ENCODE measurements at places on chromosomes 16 and 17.

DNA sequence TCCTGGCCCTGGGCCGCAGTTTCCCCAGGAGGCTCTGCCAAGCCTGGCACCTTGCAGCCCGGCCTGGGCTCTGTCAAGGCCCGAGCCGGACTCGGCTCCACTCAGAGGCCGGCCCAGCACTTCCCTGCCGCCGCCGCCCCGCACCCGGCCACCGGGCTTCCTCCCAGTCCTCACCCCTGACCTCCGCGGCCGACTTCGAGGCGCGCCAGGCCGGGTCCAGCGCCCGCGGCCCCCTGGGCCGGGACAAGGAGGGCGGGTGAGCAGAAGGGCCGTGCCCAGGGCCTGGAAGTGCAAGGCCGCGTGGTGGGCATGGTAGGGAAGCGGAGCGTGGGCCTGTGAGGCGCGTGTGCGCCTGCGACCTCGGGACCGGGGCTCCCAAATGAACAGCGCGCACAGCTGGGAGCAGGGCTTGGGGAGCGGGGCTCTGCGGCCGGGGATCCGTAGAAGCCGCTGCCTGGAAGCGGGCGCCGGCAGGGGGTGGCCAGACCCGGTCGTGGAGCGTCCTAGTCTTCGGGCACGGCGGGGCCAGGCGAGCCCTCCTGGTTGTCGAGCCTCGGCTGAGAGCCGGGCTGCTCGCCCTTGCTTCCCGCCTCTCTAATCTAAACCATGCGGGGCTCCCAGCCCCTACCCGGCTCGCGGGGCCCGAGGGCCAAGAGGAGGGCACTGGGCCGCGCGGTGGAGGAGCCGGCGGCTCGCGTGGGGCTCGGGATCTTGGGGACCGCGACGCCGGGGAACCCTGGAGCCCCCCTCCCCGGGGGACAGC lies 503 bp upstream of the TBX4 start:
- DNase-seq = no peak

- peak; percentile 6 for DNase-seq
These were observed 2.9 kb upstream of the SCIMP start for GRCh38 chr17:5237541-5238016.

DNA sequence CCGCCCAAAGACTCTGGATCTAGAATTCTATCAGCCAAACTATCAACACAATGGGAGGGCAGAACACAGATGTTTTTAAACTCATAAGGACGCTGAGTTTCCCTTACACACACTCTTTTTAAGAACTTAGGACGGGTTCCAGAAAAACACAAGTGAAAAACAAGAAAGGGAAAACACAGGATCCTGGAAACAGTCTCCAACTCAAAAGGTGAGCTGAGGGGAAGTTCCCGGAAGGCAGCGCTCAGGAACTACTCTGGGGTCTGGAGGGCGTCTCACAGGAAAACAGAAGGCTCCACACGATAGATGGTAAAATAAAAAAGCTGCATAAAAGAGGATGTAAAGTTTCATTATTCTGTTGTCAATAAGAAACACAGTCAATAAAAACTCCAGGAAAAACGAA lies 80.2 kb upstream of the DOC2B start:
- DNase-seq = no peak

DNA sequence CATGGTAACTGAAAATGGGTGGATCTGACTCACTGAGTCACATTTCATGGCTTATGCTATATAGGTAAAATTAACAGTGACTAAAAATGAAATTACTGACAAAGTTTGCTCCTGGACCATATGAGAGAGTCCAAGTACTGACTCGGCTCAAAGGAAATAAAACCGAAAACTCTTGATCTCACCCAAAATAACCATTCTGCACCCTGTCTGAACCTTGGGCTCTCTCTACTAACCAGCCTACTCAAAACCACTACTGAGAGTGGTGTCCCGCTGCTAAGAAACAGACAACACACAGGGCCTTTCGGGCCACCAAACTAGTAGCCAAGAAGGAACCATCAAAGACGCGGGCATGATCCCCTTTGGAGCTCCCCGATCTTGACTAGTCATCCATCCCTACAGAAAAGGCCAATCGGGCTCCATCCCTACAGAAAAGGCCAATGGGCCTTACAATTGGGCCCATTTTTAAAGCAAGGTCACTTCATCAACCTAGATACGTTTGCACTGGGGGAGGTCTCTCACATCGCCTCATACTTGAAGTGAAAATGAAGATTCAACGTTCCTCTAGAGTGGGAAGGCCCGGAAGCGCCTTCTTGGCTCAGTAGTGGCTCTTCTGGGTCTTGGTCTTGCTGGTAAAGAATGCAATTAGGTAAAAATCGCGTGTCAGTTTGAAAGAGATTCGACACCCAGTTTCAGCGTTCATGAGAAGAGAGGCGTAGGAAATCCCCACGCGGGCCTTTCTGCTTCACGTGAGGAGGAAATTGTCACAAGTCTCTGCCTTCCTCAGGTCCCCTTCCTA lies 720 bp upstream of the ZPBP2 start:
- DNase-seq = no peak

GRCh38 chr17:61250335-61250890 lies 149.2 kb upstream of the TBX2 start:
- DNase-seq = peak; percentile 57

- DNase-seq = no peak
These were observed 401.4 kb downstream of the GRIN2A start for GRCh38 chr16:9780831-9781230.

DNA sequence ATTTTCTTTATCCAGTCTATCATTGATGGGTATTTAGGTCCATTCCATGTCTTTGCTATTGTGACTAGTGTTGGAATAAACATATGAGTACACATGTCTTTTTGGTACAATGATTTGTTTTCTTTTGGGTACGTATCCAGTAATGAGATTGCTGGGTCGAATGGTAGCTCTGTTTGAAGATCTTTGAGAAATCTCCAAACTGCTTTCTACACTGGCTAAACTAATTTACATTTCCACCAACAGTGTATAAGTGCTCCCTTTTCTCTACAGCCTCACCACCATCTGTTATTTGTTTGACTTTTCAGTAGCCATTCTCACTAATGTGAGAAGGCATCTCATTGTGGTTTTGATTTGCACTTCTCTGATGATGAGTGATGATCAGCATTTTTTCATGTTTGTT lies 103.7 kb downstream of the GOSR1 start:
- no peak for DNase-seq

GRCh38 chr16:85514598-85515318 lies 98.4 kb upstream of the GSE1 start:
- DNase-seq = peak; percentile 46

GRCh38 chr16:8070506-8070905 lies 519.8 kb downstream of the TMEM114 start:
- DNase-seq = no peak

GRCh38 chr17:56076980-56077379 lies 76.3 kb upstream of the ANKFN1 start:
- DNase-seq = no peak

DNA sequence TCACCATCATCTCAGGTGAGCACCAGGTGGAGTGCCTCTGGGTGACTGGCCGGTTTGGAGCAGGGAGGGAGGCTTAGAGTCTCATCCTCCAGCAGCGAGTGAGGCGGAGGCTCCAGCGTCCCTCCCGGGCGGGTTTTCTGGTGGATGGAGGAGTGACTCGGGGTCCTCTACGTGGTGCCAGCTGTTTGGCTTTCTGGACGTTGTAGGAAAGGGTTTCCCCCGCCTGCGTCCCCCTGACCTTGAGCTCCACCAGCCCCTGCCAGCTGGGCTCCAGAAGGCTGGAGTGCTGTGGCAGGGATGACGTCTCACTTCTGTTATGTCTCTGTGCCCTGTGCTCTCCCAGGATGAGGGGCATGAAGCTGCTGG lies 522 bp downstream of the DNASE1 start:
- DNase-seq = no peak

- DNase-seq = no peak
These were observed 2.0 kb downstream of the ZNF319 start for GRCh38 chr16:57998486-57998885.

DNA sequence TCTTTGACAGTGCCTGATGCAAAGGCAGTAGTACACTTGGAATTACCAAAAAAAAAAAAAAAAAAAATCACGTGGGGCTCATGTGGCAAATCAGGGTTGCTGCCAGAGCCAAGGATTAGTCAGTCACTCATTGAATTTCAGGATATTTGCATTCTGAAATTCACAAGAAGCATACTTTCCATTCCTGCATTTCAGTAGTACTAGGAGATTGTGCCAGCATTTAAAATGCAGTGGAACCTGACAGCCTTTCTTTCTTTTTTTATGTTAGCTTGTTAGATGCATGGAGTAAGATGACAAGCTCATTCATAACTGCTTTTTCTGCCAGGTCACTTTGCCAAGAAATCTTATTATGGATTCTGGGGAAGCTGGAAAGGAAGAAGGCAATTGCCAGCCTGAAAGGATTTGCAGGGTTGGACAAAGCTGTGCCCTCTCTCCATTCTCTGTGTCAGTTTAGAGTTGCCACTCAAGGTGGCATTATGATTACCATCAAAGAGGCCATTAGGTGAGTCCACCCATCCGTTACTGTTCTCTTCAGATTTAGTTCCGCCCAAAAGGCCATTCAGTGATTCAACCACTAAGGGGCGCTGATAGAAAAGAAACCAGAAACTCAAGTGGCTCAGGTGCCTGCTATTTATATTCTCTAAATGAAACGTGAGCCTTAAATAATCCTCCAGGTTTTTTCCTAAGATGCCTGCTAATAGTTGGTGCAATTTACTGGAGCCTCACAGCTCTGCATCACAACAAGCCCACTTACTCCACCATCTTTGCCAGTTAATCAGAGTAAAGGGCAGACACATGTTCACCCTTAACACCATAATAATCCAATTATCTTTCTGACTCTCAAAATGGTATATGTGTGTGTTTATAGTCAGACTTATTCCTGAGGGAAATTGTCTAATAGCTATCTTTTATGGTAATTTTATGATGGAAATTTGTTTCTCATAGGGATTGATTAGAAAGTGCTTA lies 59.0 kb downstream of the TANGO6 start:
- no peak for DNase-seq

DNA sequence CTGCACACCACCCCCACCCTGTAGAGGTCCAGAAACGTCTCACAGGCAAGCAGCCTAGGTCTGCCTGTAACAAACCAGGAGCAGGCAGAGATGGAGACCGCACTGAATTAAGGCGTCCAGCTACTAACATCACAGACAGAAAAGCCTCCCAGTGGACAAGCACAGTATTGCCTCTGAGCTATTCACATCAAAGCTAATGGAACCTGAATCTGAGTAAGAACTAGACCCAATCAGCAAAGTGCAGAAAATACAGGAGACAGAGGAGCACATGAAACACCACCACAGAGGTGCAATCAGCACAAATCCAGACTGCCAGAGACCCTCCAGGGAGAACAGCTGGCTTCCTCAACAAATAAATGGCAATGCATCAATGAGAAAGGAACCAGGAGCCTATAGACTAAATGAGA lies 22.2 kb upstream of the PEMT start:
- DNase-seq = peak; percentile 51

DNA sequence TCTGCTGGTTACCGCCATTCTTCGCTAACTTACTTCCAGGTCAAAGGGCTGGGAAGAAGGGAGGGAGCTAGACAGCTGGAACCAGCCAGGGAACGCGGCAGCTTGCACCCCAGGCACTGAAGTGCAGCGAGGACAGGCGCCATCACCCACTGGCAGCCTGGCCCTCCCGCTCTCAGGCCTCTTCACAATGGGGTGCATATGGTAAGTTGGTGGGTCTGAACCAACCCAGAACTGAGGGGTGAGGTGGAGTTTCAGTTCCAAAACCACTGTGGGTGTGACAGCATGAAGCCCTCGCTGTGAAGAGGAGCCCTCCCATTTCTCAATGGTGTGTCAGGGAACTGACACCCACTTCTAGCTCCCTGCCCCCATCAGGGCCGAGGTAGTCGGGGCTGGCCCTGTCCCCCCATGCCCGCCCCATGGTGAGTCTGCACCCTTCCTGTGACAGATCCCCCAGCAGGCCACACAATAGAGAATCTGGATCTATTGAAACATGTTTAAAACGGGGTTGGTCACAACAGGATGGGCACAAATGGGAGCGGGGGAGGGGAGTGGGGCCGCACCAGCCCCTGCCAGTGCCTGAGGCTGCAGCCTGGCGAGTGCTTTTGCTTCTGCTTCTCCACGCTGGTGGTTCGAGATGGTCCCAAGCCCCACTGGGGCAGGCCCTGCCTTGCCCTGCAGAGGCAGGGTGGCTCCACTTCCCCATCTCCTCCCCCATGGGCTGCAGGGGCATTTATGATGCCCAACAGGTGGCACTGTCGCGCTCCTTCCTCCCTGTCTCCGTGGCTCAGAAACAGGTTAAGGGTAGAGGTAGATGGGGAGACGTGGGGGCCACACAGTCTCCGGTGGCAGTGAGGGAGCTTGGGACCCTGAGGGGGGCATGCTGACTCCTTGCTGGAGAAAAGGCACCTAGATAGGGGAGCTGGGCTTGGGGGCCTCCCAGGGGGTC lies 2.3 kb downstream of the LIMD2 start:
- DNase-seq = no peak

DNA sequence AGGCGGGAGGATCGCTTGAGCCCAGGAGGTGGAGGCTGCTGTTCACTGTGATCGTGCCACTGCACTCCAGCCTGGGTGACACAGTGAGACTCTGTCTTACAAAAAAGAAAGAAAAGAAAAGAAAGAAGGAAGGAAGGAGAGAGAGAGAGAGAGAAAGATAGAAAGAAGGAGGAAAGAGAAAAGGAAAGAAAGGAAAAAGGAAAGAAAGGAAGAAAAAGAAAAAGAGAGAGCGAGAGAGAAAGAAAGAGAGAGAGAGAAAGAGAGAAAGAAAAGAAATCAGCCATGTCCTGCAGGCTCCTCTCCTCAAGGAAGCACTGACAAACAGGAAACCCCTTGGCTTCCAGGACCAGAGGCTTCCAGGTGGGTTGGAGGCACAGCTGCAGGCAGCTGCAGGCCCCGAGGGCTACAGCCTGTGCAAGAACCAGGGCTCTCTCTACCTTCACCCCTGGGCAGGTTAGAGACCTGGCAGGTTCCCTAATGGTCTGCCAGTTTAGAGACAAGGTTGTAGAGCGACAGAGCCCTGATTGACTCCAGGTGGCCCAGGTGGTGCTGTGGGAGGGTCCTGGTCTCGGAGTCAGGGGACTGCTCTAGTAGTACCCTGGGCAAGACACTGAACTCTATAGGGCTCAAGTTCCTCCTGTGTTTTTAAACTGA lies 53.8 kb downstream of the PECAM1 start:
- no peak for DNase-seq

GRCh38 chr17:35184274-35184673 lies 9.9 kb downstream of the SLC35G3 start:
- DNase-seq = no peak

- no peak for DNase-seq
These were observed 182.4 kb downstream of the TOX3 start for GRCh38 chr16:52364500-52364899.

DNA sequence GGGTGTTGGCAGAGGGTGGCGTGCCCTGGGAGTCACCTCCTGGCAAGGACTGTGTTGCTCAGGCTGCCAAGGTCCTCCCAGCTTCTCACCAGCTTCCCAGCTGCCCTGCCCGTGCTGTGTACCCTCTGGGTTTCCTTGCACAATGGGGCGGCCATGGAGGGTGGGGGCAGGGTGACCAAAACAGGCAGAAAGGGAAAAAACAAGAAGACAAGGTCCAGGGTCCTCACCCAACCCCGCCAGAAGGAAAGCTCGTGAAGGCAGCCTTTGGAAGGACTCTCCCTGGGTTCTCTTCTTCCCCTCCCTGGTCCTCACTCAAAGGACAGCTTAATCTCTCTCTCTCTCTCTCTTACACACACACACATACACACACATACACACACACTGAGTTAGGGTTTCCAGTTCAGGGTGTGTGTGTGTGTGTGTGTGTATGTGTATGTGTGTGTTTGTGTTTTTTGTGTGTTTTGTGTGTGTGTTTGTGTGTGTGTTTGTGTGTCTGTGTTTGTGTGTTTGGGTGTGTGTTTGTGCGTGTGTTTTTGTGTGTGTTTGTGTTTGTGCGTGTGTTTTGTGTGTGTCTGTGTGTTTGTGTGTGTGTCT lies 2.0 kb downstream of the SLC13A5 start:
- DNase-seq = no peak
